ENCODE measurements at places on chromosomes 12 and 14.

GRCh38 chr12:111435661-111436201 is 30.0 kb downstream of the SH2B3 start:
- no peak for DNase-seq

- no peak for DNase-seq
Observed at GRCh38 chr14:75430116-75430515, 2.3 kb downstream of the JDP2 start.

GRCh38 chr12:84803661-84804060 is 108.9 kb downstream of the SLC6A15 start:
- DNase-seq: no peak

DNA sequence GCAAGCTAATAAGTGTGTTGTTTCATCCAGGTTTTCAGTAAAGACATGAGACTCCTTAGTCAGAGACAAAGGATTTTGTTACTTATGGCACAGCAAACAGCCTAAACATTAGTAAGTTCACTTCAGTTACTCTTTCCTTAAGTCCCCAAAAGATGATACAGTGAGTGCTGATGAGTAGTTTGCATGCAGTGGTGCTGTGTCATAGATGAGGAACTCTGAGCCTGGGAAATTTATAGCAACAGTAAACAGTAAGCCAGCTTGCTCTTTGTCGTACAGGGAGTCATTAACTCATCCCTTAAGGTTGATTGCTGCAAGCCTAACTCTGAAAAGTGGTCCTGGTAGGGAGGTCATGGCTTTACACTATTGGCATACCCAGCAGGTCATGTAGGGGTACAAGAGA is 208.6 kb upstream of the OR4E1 start:
- no peak for DNase-seq

GRCh38 chr12:124472690-124473279 is 94.6 kb downstream of the NCOR2 start:
- DNase-seq: no peak

GRCh38 chr14:61471297-61472005 is 150.1 kb downstream of the PRKCH start:
- DNase-seq: no peak

DNA sequence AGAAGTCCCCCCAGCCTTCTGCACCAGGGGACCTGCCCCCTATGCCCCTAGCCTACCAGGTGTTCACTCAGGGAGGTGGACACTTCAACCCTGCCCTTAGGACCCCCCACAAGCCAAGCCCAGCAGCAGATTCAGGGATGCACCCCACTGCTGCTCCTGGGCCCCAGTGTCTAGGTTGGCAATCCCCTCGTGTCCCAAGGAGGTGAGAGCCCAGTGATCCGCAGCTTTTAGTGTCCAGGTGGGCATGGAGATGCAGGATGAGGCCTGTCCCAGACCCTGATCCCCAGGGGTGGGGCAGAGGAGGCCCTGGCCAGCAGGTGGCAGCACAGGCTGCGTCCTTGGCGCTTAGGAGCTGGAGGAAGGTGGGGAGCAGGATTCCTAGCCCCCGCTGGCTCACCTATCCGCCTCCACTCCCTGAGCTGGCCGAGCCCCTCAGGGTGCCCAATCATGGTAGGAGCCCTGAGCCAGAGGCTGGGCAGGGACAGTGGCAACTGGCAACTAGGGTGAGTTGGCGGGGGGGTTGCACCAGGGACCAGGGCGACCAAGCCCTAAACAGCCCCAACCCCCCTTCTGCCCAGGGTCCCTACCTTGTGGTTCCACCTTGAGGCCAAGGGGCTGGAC is 4.1 kb downstream of the CKB start:
- DNase-seq: no peak

All from hindlimb muscle (tissue), 1 donor.